Metanephros (tissue), 2 donors: ENCODE measurements at places on chromosomes 1 and 21. TPM values are rescaled to one million over a fixed set of nuclear protein-coding genes. Genes with fewer than 3 reads are reported as not detected.

TMEM52 gene
- 16.1 TPM for total RNA-seq

MX2 gene
- total RNA-seq = 6.1 TPM

RASSF5 gene
- total RNA-seq = 10.7 TPM

CLDN8 gene
- total RNA-seq = 60.0 TPM

IFI44L gene
- total RNA-seq = 8.1 TPM

RPE65 gene
- total RNA-seq = not detected

KLHDC9 gene
- 10.7 TPM for total RNA-seq

KCNH1 gene
- total RNA-seq = 0.47 TPM

ELAPOR1 gene
- total RNA-seq = 2.1 TPM

MYCL gene
- 10.7 TPM for total RNA-seq

CACNA1S gene
- total RNA-seq = 16.5 TPM

SYT6 gene
- 1.2 TPM for total RNA-seq

TMEM51 gene
- 26.0 TPM for total RNA-seq

JAM2 gene
- 12.1 TPM for total RNA-seq

LYST gene
- 28.4 TPM for total RNA-seq

B3GALT2 gene
- 8.8 TPM for total RNA-seq

MTMR11 gene
- 22.9 TPM for total RNA-seq

DMRTA2 gene
- total RNA-seq = not detected

ZNF644 gene
- total RNA-seq = 90.0 TPM

TMEM240 gene
- 6.3 TPM for total RNA-seq

NBPF6 gene
- total RNA-seq = not detected

BLACAT1 gene
- total RNA-seq = 0.70 TPM

SLAMF7 gene
- 0.58 TPM for total RNA-seq

LCE1E gene
- not detected for total RNA-seq
